ENCODE measurements at places on chromosomes 6 and 20.

- no peak for DNase-seq
These were observed 66.3 kb downstream of the CEP162 start for GRCh38 chr6:84161190-84161589.

- no peak for DNase-seq
These were observed 719.7 kb upstream of the MARCKS start for GRCh38 chr6:113137426-113137825.

DNA sequence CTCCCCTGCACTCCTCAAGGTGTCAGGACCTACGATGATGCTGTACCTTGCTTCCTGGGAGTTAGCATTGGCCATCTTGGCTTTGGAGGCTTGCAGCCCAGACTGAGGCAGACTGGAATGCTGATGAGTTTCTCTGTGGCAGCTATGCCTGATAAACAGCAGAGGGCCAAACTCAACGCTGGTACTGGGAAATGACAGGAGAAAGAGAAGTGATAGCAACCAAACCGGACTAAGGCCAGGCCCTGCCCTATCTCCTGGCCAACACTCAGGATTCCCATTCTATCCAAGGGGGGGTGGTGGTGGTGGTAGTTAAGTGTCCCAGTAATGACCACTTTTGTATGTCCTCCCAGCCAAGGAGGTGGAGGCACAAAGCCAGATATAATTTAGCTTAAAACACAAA, 90.0 kb upstream of the DTNBP1 start:
- no peak for DNase-seq

DNA sequence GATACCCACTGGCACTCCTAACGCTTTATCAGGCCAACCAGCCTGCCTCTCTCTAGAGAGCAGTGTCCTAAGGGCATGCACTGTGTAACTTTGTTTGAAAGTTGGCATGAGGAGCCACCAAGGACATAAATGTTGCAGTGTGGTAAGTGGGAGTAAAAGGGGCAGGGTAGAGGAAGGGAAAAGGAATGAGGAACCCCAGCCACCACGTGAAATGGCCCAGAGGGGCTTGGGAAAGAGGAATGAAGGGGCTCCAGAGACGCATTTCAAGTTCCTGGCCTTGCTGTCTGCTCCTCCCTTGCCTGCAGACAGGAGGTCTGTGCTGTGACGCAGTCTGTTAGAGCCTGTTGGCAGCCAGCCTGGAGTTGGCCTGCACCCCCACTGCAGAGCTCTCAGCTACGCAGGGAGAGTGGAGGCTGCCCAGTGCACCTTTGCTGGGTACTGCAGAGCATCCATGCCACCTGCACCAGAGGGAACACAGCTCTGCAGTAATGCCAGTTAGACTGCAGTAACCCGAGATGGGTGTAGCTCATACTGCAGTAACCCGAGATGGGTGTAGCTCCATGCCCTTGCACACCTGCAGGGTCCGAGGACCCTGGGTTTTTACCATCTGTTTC, 86.8 kb upstream of the SNAP25 start:
- no peak for DNase-seq

GRCh38 chr6:36616893-36617521, 22.8 kb downstream of the SRSF3 start:
- no peak for DNase-seq

GRCh38 chr6:108748959-108749358, 99.3 kb upstream of the ARMC2 start:
- no peak for DNase-seq

- DNase-seq = no peak
These were observed at the start of gene HLA-DRB1 for GRCh38 chr6:32589596-32590449. Gene HLA-DRB1, minus strand, starts transcription at chr6:32589848. Its CDS starts 106 bp downstream, at chr6:32589742.

- DNase-seq = no peak
These were observed 135.3 kb downstream of the ERMARD start for GRCh38 chr6:169886631-169887227.

- no peak for DNase-seq
These were observed 130.9 kb downstream of the FOXA2 start for GRCh38 chr20:22453244-22454080.

DNA sequence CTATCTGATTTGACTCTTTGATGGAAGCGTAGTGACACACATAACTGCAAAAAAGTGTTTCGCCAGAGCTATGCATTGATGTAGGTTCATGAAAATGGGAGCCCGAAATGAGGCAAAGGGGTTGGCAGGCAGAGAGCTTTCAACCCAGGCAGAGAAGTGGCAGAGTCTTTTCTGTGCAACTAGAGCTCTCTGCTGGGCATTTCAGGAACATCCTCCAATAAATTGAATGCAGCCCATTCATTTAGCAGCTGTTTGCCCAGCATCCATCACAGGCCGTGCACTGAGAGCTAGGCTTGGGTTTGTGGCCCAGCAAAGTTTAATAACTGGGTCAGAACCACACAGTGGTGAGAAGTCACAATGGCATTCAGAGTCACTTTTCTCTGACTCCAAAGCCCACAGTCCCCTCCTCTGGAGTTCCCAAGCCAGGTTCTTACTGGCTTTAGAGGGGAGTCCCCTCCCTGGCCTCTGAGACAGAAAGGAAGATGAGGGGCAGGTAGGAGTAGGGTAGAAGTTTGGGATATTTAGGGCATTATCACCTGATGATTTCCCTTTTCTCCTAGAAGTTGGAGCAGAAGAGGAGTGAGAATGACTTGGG, 31.8 kb upstream of the ELMO2 start:
- DNase-seq = no peak
